Osteoblast (primary cell): ENCODE measurements at places on chromosomes 1 and 21. TPM values are rescaled to one million over a fixed set of nuclear protein-coding genes. Genes with fewer than 3 reads are reported as not detected.

DNA sequence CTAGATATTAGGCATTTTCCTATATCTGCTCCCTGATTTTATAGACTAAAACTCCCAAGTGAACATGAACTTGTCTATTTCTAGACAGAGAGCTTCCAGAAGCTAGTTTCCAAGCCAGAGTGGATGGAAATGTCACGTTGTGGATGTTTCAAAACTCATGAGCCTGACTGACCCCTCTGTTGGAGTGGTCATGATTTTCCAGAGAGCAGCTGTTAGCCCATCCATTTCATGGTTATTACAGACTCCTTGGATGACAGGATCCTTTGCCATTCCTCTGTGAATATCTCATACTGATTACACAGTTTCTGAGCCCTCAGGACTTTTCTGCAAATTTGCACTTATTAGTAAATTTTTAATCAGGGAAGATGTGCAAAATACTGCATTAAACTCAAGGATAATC is 76.8 kb upstream of the ATF3 start:
- no peak for DNase-seq

DNA sequence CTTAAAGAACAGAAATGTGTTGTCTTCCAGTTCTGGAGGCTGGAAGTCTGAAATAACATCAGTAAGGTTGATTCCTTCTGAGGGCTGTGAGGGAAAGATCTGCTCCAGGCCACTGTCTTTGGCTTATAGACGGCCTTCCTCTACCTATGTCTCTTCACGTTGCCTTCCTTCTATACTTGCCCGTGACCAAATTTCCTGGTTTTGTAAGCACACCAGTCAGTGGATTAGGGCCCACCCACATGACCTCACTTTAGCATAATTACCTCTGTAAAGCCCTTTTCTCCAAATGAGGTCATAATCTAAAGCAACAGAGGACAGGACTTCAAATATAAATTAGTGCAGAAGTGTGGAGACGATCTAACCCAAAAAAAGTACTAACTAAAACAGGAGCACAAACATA is 231.6 kb downstream of the NRIP1 start:
- no peak for DNase-seq

DNA sequence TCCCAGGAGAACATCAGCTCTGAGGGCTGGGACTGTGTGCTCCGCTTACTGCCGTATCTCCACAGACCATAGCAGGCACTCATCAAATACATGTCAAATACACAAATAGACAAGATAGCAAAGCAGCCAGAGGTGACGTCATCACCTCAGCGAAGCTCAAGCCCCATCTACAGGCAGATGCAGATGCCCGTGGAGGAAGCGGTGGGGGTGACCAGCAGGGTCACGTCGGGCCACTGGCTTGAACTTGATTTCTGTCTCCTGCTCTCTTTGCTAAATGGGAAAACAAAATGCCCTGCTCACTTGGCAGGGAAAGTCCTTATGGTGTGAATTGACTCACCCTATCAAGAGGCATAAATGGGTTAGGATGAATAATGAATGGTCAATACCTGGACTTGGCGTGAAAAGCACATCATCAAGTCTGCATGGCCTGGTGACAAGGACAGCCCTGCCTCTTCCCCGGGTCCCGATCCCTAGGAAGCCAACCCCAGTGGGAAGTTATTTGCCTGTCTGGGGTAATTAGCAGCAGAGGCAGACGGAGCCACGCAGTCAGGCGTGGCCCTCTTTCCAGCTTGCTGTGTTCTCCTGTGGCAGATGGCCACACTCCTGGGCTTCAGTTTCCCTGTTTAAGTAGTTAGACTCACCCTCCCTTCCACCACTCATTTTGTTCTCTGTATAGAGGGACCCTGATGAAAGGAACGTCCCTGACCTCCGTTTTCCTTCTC is 536.0 kb downstream of the NPHP4 start:
- no peak for DNase-seq

- no peak for DNase-seq
Observed at GRCh38 chr1:43225168-43225567, 44.6 kb upstream of the TMEM125 start.

DNA sequence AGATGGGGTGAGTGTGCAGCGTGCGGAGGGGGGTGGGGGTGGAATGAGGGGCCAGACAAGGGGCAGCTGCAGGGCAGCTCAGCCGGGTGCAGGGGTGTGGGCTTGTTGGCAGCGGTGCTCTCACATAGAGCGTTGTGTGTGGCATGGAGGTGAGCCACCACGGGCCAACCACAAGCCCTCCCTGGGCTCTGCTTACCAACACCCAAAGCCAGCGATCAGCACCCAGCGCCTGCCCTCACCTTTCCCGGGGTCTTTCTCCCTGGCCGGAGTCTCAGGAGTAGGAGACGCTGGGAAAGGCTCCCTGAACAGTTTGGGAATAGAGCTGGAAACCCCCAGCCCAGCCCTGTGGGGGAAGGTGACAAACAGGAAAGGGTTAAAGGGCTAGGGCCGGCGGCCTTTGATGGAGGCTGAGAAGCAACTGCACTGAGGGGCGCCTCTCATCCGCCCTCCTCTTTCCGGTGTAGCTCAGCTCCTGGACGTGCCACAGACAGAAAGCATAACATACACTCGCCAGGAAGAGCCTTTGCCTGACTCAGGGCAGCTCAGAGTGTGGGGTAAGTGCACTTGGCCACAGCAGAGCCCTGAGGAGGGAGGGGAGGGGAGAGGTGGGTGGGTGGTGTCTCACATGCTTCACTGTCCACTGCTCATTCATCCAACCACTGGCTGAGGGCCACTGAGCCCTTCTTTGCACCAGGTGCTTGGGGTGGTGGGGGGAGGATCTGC is 577 bp downstream of the IKBKE start:
- DNase-seq, result peak; percentile 95

GRCh38 chr21:28548291-28548690 is 444.4 kb downstream of the LTN1 start:
- no peak for DNase-seq

DNA sequence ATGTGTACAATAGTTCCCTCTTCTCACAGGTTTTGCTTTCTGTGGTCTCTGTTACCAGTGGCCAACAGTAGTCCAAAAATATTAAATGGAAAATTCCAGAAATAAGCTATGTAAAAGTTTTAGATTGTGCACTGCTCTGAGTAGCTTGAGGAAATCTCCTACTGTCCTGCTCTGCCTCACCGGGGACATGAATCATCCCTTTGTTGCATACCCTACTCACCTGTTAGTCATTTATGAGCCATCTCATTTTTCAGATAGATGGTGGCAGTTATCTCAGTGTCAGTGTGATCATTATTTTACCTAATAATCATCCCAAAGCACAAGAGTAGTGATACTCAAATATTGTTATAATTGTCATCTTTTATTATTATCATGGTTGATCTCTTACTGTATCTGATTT is 688.1 kb downstream of the PLA2G4A start:
- no peak for DNase-seq

GRCh38 chr1:156833603-156834002 is 17.0 kb upstream of the SH2D2A start:
- DNase-seq, result peak; percentile 35

DNA sequence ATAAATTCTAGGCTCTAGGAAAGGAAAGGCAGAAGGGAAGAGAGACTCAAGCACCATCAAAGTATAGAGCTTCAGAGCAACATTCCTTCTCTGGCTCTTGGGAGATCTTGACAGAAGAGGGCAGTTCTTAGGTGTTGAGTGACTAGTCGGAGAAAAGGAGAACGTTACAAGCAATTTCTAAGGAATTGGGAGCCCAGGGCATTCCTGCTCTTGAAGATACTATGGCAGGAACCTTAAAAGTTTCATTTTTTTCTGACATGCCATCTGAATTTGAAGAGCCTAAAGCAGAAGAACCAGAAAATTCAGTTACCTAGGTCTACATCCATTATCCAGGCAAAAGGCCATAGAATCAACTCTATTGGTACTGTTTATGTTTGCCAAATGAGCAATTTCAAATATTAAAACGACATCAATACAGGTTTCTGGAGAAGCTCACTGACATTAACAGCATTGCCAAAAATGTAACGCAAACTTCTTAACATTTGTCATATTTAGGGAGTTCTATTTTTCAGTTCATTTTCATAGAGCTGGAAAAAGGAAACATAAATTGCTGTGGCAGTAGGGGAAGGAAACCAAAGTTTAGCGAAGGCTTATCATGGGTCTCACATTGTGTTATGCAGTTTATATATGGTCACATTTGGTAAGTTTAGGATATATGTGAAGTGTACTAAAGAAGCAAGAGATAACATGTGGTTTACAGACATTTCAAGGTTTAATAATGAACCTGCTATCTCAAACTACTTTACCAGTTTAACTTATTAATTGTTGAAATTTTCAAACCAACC is 210.1 kb upstream of the NRIP1 start:
- no peak for DNase-seq

- DNase-seq, result no peak
Observed at GRCh38 chr1:183983371-183984105, 54.0 kb downstream of the COLGALT2 start.

DNA sequence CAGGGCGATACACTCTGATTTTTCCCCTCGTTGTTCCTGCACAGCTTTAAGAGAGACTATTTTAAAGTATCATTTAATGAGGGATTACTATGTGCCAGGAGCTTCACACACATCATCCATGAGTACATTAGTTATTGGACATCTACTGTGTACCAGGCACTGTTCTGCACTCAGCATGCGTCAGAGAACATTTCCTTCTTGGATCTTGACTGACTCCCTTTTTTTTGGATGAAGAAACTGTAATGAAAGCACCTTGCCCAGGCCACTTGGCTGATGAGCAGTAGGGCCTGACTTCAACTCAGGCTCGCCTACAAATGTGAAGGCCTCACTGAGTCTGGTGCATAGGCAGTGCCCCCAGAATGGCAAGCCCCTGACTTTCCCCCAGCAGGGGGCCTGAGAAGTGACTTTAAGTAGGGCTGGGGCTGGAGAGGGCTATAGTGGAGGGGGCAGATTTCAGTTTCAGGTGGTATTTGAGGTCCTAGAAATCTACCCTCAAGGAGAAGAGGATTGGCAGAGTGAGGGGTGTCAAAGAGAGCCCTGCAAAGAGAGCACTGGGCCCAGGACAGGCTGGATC is 50.0 kb downstream of the PTPRU start:
- peak; percentile 75 for DNase-seq

DNA sequence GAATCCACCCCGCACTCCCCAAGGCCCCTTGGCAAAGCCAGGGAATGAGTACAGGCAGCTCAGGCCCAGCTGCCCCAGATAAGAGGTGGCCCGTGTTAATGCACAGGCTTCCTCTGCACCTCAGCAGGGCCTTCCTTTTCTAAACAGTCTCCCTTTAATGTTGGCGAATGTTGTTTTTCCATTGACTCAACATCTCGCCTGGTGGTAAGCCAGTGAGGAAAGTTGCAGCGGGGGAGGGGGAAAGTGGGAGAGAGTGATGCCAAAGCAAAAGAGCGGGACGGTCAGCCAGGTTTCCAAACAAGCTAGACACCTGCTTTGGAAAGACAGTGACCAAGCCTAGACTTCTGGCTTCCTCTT is 10.3 kb upstream of the PROX1 start:
- no peak for DNase-seq

GRCh38 chr1:36888811-36889477 is 145.4 kb downstream of the GRIK3 start:
- no peak for DNase-seq

GRCh38 chr1:208167261-208167869 is 76.8 kb downstream of the PLXNA2 start:
- DNase-seq, result no peak

DNA sequence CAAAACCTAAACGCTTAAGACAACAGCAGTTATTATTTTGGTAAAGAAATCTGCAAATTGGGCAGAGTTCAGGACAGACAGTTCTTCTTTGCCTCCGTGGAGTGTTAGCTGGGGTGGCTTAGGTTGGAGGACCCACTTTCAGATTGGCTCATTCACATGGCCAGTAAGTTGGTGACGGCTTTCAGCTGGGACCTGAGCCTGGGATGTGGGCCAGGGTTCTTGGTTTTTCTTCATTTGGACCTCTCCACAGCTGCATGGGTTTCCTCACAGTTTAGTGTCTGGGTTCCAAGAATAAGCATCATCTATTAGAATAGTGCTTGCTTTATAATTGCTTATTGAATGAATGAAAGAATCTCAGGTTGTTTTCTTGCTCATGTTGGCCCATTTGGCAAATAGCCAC is 72.2 kb downstream of the ATF6 start:
- no peak for DNase-seq

DNA sequence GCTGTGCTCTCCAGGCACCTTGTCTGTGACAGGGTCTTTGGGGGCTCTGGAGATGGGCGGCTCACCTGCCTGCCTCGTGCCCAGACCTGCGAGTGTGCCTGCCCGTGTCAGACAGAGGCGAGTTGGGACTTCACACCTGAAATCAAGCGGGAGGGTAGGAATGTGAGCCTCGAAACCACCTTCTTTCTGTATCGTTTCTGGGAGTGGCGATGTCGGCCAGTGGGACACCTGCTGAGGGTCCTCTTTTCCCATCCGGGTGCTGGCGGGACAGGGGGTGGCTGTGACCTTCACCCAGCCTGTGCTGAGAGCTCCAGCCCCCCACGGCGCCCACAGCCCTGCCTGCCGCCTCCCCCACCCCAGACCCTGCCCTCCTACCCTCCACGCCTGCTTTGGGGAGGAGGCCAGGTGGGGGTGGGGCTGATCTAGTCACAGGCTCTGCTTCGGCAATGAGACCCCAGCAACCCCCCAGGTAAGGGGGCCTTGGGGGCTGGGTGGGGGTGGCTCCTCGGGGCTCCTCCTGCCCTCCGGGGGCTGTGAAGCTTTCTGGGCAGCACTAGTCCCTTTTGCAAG is 15.6 kb upstream of the FAAP20 start:
- DNase-seq, result no peak

GRCh38 chr1:12658531-12659453 is 14.9 kb downstream of the AADACL4 start:
- peak; percentile 98 for DNase-seq

DNA sequence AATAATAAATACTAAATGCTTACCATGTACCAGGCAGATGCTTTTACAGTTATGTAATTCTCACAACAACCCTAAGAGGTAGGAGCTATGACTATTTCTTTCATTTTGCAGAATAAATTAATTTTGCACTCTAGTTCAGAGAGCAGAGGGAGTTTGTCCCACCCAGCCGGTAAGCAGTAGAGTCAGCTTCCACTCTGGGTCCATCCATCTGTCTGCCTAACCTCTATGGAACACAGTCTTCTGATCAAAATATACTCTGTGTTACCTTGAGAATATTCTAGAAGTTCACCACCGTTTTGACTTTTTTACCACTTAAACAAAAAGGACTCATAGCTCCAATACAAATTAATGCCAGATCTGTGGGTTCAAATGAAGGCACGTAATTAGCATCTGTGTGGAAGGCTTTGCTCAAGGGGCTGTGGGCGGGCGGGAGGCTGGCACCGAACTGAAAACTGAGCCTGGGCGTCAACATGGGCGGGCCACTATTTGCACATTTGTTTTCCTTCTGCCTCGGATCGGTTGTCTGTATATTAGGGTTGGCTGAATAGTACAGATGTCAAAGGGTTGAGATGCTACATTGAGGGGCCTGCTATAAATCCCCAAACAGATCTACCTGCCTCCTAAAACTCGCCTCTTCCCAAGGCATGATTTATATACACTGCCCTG is 33.1 kb upstream of the LMO4 start:
- no peak for DNase-seq

- DNase-seq, result peak; percentile 73
Observed at GRCh38 chr1:36183309-36183856, 27.4 kb downstream of the MAP7D1 start.

GRCh38 chr1:221801251-221801661 is 59.4 kb upstream of the DUSP10 start:
- DNase-seq, result no peak

NR1I3 gene
- not detected in 2 replicates for total RNA-seq

MTMR11 gene
- total RNA-seq, result 7.2 and 13.3 TPM in 2 replicates

BLACAT1 gene
- not detected in 2 replicates for total RNA-seq

C8A gene
- total RNA-seq, result not detected in 2 replicates

RGS8 gene
- total RNA-seq, result not detected in 2 replicates

SLC44A3 gene
- total RNA-seq, result 2.9 and 7.1 TPM in 2 replicates

ZNF593OS gene
- total RNA-seq, result not detected in 2 replicates

GPR37L1 gene
- total RNA-seq, result not detected in 2 replicates

TDRD10 gene
- total RNA-seq, result not detected in 2 replicates
